Tracheal epithelial cell (primary cell): ENCODE measurements at places on chromosomes 11 and 22. TPM values are rescaled to one million over a fixed set of nuclear protein-coding genes. Genes with fewer than 3 reads are reported as not detected.

Gene DEFB131B
- not detected in 2 replicates for total RNA-seq

Gene PTH
- not detected in 2 replicates for total RNA-seq

Gene LTBP3
- 19.8 and 39.0 TPM in 2 replicates for total RNA-seq

Gene FGF3
- not detected in 2 replicates for total RNA-seq

Gene HEPHL1
- 0.21 and 2.2 TPM in 2 replicates for total RNA-seq

Gene ABCC8
- total RNA-seq, result not detected in 2 replicates

Gene ACTN3
- total RNA-seq, result not detected in 2 replicates

Gene OPCML
- not detected in 2 replicates for total RNA-seq

Gene OR52N5
- total RNA-seq, result not detected in 2 replicates

Gene IL17REL
- not detected in 2 replicates for total RNA-seq

Gene SLC29A2
- total RNA-seq, result 2.2 and 3.2 TPM in 2 replicates

Gene TUBA8
- not detected in 2 replicates for total RNA-seq

Gene CCDC81
- 0.21 TPM in 1 of 2 replicates, not detected in the other for total RNA-seq

Gene F2
- total RNA-seq, result under 0.01 TPM in 1 of 2 replicates, not detected in the other

Gene CARD18
- not detected in 2 replicates for total RNA-seq

Gene TRIM48
- under 0.01 TPM in 1 of 2 replicates, not detected in the other for total RNA-seq

Gene CREB3L1
- total RNA-seq, result under 0.01 TPM in 1 of 2 replicates, not detected in the other

Gene MB
- total RNA-seq, result not detected in 2 replicates

Gene BDNF
- total RNA-seq, result 1.4 and 2.1 TPM in 2 replicates

Gene PGA5
- total RNA-seq, result not detected in 2 replicates

Gene SORL1
- 8.3 and 32.3 TPM in 2 replicates for total RNA-seq

Gene OR10A2
- under 0.01 TPM in 1 of 2 replicates, not detected in the other for total RNA-seq

Gene ADORA2A
- total RNA-seq, result 0.72 and 1.1 TPM in 2 replicates

Gene MRGPRF
- total RNA-seq, result under 0.01 TPM in 1 of 2 replicates, not detected in the other

Gene TH
- total RNA-seq, result 0.48 TPM in 1 of 2 replicates, not detected in the other

Gene PHF5A
- total RNA-seq, result 61.0 and 61.2 TPM in 2 replicates

Gene DCPS
- 6.7 and 10.7 TPM in 2 replicates for total RNA-seq

Gene ARHGAP20
- under 0.01 and 0.24 TPM in 2 replicates for total RNA-seq

Gene C22orf42
- not detected in 2 replicates for total RNA-seq

Gene OR51V1
- not detected in 2 replicates for total RNA-seq

Gene ACER3
- 9.0 and 10.4 TPM in 2 replicates for total RNA-seq

Gene SERPING1
- total RNA-seq, result 0.43 and 2.9 TPM in 2 replicates

Gene GDPD4
- not detected in 2 replicates for total RNA-seq
